ENCODE measurements at places on chromosomes 11 and 22.

GRCh38 chr11:698493-699115, 3.0 kb downstream of the TMEM80 start:
- no peak for DNase-seq

- DNase-seq, result no peak
These were observed 10.5 kb upstream of the TMEM121B start for GRCh38 chr22:17131686-17132085.

DNA sequence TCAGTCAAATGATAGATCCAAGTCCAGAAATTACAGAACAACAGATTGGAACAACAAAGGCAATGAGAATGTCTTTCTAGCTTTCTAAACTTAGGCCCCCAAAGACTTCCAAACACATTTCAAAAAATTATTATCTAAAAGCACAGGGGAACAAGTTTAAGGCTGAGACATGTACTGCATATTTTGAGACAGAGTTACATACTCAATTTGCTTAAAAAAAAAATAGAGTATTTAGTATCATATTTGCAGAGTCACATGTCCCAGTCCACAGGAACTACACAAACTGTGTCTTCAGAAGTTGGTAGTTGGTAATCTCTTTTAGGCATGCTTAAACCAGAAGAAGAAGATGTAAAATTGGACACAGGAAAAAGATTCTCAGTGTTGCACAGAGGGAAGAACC, 127.2 kb downstream of the MAML2 start:
- no peak for DNase-seq

- no peak for DNase-seq
These were observed 124.1 kb downstream of the MAML2 start for GRCh38 chr11:96218901-96219300.

GRCh38 chr11:123518496-123519054, 88.5 kb downstream of the GRAMD1B start:
- DNase-seq, result no peak

DNA sequence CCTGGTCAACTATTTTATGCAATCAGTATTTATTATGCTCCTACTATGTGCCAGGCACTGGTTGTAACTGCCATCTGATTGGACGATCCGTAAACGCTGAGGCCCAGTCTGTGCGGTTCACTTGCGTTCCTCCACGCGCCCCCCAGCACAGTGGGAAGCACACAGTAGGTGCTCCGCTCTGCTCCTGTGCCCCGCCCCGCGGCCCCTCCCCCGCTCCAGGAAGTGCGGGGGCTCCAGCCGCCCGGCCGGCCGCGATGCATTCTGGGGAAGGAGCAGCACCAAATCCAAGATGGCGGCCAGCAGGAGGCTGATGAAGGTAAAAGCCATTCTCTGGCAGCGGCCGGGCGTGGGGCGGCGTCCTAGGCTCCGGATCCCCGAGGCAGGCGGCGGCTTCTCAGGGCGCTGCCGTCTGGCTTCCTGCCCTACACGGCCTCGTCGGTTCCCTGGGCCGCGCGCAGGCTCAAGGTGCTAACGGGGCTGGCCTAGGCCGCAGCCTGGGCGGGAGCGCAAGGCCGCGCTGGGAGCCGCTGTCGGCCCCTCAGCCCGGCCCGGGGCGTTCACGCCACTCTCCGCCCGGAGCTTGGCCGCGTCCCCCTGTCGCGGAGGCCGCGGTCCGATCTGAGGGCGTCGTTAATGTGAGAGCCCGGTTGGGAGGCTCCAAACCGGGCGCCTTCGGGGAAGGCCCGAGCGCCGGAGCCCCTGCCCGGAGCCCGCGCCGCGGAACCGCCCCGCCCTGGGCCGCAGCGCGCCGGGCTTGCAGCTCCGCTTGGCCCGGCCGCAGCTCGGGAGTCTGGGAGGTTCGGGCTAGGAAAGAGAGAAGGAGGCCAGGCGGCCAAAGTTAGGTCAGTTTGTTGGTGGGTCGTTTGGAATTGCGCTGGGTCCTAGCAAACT, at the start of gene UBE2L3:
UBE2L3 (plus strand) TSS at position 259 of the 891 bp plus-strand sequence; CDS start at position 290, 31 bp downstream.
- peak; percentile 77 for DNase-seq

DNA sequence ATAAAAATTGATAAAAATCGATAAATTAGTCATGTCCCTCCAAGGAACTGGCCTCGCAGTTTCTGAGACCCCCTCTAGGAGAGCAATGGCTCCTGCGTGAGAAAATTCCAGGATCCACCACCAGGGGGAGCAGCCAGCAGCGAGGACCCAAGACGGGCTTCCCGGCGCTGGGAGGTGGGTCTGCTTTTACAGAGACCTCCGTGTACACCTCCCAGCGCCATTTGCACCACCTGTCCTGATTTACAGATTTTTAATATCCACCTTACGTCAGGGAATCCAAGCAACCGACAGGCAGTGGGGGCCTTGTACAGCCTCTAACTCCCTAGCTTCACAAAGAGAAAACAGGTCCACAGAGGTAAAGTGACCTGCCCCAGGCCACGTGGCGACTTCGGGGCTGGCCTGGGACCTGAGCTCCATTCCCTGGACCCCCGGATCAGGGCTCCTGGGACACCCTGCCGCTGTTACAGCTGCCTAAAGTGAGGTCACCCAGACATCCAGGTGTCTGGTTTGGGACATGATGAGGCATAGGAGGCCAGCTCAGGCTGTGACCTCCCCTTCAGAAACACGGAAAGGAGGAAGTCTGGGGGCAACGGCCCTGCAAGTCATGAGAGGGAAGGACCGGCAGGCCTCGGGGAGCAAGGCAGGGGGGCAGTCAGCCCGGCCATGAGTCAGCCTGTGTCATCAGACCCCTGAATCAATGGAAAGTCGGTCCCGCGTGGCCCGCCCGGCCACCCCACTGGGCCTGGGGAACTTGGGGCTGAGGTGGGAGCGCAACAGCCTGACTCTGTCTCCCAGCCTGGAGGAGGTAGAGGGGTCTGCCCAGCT, 3.5 kb downstream of the OSM start:
- no peak for DNase-seq

GRCh38 chr11:82233201-82233600, 500.5 kb downstream of the FAM181B start:
- no peak for DNase-seq

GRCh38 chr11:76008474-76008873, 193.5 kb downstream of the UVRAG start:
- peak; percentile 87 for DNase-seq

- DNase-seq, result no peak
These were observed 69.5 kb downstream of the AMBRA1 start for GRCh38 chr11:46524201-46524770.

DNA sequence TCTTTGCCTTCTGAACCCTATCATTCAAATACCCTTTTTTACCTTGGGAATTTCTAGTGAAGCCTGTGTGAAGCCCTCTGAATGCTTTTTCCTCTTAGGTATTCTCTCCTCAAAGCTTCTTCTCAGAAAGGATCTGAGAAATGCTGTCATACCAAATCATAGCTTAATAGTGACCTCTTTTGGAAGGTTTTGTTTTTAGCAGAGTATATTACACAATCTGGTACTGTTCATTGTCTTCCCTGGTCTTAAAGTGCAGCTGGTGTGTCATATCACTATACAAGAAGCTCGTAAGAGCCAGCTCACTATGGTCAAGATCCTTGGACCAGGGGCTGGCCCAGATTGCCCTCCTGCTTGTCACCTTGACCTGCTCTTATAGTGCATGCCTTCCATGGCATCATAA, 204.4 kb upstream of the ANO5 start:
- no peak for DNase-seq

- no peak for DNase-seq
These were observed 369.3 kb downstream of the DLG2 start for GRCh38 chr11:85257837-85258236.

- no peak for DNase-seq
These were observed 12.8 kb downstream of the KCNC1 start for GRCh38 chr11:17747131-17747955.

DNA sequence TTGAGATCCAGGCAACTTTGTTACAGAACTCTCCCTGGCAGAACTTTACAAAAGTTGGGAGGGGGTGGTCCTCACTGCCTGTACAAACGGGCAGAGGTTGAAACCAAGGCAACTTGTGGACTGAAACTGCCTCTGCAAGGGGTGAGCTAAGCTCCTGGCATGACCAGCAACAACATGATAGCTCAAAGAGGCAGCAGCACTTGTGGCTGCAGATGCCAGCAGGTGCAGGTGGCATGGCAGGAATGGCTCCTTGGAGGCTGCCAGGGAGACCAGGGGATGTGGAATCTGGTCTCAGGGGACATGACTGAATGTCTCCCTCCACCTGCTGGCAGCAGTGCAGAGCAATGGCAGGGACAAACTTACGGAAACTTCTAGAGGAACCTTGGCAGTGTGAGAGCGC, 38.8 kb upstream of the PHF21A start:
- DNase-seq, result no peak

DNA sequence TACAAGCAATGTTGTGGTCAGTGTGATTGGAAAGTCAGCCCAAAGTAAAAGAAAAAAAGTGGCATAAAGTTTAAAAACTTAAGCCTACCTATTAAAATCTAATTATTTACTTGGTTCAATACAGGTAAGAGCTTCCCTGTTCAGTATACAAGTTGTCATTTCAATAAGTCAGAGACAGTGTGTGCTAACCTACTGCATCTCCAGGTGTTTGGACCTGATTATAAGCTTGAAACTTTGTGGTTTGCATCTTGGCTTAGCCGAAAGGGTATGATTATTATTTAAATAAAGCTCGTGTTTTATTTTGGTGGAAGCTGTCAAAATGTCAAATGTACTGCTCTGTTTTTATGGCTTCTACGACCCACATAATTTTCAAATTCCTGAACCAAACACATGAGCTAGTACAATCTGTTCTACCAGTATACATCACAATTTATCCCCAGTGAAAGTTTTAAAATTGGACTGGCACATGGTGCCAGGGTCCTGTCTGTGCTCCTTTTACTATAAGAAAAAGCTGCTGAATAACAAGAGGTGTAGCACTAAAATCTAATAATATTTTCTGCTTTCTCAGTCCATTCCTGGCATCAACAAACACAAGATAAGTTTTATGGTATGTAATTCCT, 103.9 kb upstream of the ANO3 start:
- no peak for DNase-seq

DNA sequence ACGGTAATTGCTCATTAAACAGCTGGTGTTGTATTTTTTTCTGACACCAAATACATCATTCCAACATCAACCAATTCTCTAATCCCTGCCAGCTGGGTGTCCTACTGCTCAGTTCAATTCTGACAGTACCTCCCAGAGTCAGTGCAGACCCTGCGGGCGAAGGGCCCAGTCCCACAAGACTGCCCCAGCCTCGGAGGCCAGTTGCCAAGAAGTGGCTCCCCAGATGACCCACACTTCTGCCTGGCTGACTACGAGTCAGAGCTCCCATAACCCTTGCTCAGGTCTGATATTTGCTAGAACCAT, 147.2 kb downstream of the CTTN start:
- no peak for DNase-seq

- DNase-seq, result no peak
These were observed 12.5 kb downstream of the PLET1 start for GRCh38 chr11:112248201-112248600.

DNA sequence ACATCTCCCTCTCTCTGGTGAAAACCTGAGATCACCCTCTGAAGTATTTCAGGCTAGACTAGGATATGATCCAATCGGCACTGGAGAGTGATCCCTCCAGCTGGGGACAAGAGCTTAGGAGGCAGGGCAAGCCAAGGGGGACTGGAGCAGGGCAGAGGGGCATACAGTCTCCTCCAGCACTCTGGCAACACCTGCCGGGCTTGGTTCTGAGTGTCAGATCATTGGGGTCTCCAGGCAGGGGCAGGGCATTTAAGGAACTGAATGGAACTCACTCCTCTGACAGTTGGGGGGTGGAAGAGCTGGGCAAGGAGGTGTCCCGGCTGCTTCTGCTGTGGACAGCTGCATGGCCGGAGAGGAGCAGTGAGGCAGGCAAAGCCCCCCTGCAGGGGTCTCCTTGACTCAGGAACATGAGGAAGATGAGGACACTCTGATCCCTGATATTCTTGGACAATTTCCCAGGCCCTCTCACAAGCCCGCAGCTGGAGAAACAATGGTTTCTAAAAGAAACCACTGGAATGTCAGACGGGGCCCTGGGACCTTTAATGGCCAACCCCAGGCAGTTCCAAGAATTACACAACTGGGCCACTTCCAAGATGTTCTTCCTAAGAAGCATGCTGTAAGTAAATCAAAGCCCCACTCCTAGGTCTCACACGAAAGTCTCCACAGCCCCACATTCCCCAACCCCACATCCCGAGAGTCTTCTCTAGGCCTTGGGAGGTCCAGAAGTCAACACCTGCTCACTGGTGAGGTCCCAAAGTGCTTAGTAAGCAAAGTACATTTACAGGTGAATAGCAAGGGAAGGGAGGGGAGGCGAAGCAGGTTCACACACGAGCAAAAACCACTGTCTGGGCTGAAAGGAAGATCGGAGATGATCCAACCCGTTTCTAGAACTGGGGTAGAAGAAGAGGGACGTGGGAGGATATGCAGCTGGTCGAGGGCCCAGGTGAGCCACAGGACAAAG, 1.2 kb upstream of the CCDC86 start:
- DNase-seq, result peak; percentile 85

DNA sequence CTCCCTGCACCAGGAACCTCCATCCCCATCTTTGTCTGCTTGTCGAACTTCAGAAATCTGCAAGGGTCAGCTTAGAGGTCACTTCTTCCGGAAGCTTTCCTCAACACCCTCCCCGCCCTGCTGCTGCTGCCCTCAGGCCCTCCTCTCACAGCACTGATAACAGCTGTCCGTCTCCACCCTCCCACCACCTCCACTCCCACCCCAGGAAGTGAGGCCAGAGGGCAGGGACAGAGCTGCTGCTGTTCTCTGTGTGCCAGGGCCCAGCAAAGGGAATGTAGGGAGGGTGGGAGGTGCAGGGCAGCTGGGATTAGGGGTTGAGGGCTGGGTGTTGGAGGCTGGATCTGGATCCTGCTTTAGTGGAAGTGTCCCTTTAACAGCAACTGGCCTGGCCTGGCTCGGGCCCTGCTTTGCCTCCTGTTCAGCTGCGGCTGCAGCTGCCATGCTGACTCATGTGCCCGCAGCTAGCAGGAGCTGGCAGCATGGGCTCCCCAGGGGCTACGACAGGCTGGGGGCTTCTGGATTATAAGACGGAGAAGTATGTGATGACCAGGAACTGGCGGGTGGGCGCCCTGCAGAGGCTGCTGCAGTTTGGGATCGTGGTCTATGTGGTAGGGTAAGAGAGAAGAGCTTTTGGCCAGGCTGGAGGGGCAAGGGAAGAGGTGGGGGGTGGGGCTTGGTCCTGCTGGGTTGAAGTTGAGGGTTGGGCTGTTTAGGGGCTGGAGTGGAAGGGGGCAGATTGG, at the start of gene P2RX6:
P2RX6 (plus strand) TSS at position 440 of the 740 bp plus-strand sequence; CDS start at position 450, 10 bp downstream.
- peak; percentile 5 for DNase-seq

- DNase-seq, result no peak
These were observed 53.9 kb upstream of the TSKU start for GRCh38 chr11:76729214-76729613.

DNA sequence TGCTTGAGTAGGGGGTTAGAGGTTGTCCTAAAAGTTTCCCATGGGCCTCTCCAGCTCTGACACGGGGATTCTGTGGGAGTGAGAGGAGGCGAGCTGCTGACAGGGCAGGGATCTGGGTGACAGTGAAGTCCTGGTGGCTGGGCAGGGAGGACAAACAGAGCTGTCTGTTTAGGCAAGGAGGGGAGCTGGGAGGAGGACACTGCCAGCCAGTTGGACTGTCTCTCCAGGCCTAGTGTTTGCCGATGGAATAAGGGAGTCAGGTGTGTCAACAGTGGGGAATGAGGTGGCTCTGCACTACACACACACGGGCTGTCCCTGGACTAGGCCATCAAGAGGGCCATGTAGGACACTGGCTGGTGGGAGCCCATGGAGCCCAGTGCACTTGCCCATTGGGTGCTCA, 20.6 kb upstream of the SYT7 start:
- no peak for DNase-seq

- no peak for DNase-seq
These were observed 5.0 kb downstream of the MIF start for GRCh38 chr22:23899042-23899745.

- no peak for DNase-seq
These were observed 3.1 kb upstream of the PGGHG start for GRCh38 chr11:285894-286220.

Measured in HCEC 1CT (cell line).